ENCODE measurements at places on chromosomes 1 and 21.

- no peak for DNase-seq
Measured at GRCh38 chr1:204294357-204294756, 65.4 kb downstream of the PLEKHA6 start.

GRCh38 chr1:111202366-111202706 lies 1.9 kb upstream of the DENND2D start:
- DNase-seq = no peak

DNA sequence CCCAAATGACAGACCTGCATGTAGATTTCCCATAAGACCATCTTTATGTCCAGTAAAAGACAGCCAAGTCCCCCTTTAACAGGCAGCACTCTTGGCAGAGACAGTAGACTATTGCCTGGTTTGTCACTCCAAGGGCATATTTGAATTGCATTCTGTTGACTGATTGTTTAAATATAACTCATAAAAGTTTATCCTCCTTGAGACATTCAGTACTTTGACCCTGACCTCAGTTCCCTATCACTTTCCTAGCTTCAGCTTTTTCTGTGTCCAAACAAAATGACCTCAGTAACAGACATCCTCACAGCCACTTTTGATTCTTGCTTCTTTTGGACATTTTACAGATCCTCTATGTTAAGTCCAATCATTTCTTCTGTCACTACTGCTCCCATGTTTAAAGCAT lies 51.1 kb downstream of the RBM11 start:
- no peak for DNase-seq

GRCh38 chr1:179955731-179956130 lies 1.1 kb downstream of the CEP350 start:
- no peak for DNase-seq

DNA sequence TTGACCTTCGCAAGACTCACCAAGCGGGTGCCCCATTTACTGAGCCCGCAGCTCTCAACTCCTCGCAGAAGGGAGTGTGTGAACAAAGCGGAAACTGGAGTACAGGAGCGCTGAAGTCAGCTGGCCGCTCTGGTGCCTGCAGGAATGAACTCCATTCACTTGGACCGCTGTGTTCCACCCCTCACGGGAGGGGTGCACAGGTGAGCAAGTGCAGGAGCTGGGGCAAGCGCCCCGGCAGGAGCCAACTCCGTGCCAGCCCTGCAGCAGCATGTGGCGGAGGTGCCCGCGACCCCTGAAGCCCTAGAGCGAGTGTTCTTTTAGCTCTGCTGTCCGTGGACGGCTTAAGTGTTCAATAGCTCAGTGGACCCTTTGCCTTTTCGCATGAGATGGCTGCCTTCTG lies 471.6 kb upstream of the ADGRL4 start:
- DNase-seq = no peak

GRCh38 chr1:245142171-245142798 lies 12.5 kb upstream of the KIF26B start:
- DNase-seq = no peak

GRCh38 chr1:98143403-98143802 lies 222.6 kb upstream of the DPYD start:
- DNase-seq = no peak

- no peak for DNase-seq
Measured at GRCh38 chr1:70930062-70930461, 117.6 kb downstream of the PTGER3 start.

DNA sequence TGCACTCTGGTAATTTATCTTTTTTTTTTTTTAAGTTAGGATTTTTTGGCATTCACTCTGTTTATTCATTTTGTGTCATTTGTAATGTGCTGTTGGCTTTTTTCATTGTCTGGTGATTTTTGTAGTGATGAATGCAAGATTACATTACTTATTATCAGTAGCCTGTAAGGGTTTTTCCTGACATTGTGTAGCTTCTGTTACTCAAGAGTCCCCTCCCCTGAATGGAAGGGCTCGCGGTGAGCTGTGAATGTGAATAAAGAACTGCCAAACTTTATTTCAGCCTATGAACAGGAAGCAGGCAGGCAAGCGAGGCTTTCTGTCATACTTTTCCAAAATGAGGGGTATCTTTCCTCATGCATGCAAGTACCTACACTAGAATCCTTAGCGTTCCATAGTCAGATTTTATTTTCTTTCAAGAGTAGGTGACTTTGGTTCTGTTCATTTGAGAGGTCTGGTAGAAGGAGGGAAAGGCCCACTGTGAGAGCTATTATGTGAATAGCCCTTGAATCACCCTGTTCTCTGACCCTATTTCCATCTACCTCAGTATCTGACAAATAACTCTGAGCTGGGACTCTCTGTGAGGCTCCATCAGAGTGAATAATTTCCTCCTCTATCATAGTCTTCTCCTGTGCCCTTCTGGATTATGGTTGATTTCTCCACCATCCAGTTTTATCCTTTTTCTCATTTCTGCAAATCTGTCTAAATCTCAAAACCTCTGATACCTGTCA lies 114.0 kb downstream of the CD247 start:
- DNase-seq = no peak

GRCh38 chr1:15355968-15356625 lies 53.6 kb upstream of the EFHD2 start:
- no peak for DNase-seq

DNA sequence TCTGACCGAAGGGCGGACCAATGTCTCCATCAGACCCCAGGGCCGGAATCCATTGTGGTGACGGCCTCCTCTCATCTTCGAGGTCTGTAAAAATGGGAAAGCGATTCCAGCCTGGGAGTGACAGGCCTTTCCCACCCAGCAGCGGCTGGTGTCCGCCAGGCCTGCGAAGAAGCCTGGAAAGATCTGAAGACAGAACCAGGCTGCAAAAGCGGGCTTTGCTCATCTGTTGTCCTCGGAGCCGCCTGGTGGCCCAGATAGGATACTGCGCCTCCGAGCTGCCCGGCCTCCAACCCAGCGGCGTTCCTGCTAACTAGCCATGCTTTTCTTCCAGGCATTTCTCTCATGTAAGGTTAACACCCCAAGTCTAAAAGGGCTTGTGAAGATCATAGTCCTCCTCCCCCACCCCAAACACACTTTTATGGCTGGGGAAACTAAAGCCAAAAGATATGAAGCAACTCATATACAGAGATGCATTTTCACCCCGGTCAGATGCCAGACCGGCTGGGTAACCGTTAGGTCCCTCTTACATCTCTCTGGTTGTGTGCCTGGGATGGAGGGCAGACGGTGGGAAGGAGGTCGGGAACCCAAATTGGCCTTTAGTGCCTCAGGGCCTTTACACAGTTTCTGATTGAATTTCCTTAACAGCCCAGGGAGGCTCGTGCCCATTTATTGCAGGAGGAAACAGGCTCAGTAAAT lies 1.9 kb upstream of the DHRS3 start:
- DNase-seq = peak; percentile 73

DNA sequence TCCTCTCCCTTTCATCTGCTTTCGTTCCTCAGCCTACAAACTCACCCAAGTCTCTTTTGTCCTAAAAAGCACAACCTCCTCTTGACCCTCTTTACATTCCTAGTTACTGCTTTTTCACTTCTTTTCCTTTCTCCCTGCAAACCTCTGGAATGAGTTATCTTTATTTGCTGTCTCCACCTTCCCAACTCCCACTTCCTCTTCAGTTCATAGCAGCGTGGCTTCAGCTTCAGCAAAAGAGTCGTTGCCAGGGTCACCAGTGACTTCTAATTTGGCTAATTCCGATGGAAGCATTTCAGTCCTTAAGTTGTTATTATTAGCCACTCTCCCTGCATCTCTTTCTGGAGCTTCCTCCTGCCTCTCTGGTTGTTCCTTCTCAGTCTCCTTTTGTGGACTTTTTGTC lies 6.2 kb upstream of the TMEM54 start:
- no peak for DNase-seq

DNA sequence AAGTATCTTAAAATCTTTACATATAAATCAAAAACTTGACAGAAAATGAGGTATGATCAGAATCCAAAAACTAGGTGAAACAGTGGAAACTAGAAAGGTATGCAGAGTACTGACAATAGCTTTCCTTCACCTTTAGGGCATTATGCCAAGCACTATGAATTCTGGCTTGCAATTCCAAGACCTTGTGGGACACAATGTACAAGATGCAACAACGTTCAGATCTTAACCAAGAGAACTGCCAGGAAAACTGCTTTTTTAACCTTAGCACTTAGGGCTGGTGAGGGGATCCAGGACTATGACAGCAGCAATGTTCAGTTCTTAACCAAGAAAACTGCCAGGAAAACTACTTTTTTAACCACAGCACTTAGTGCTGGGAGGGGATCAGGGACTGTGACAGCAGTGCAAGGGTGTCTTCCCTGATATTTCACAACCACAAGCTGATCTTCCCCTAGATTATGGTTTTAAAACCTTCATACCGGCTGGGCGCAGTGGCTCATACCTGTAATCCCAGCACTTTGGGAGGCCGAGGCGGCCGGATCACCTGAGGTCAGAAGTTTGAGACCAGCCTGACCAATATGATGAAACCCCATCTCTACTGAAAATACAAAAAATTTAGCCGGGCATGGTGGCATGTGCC lies 22.3 kb downstream of the FOXJ3 start:
- no peak for DNase-seq

DNA sequence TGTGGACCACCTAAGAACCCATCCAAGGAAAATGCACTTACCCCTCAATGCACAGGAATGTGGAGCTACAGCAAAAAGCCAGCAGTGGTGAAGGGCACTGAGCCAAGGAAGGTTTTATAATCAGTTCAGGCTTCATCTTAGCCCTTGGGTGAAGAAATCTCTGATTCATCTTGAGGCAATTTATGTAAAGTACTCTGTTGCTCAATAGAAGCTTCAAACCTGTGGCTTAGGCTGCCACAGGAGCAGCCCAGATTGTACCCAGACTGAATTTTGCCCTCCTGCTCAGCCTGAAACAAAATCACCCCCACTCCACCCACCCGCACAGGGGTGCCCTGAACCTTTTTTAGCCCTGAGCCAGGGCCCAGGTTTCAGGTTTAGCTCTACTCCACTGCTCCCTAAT lies at the start of gene S100A12:
Gene S100A12 (minus strand): TSS at position 111 of the 400 bp plus-strand sequence. CDS start 1,029 bp downstream, outside the sequence.
- DNase-seq = no peak

DNA sequence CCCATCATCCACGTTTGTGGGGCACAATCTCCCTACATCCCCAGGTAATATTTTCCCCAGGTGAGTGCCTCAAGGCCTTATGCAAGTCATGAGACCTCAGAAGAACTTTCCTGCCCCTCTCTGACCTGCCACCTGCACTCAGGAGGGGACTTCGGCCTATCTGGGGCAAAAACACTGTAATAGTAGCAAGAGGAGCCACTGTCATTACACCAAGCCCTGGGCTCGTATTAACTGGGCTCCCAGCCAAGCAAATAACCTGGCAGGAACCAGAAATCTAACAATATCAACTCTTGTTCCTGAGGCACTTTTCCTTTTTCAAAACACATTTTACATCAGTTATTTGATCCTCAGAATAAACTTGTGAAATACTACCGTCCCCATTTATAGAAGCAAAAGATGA lies 30.9 kb downstream of the LAMB3 start:
- DNase-seq = no peak

- DNase-seq = no peak
Measured at GRCh38 chr1:28813931-28814465, 2.0 kb downstream of the OPRD1 start.

GRCh38 chr1:210259561-210259960 lies 27.0 kb downstream of the SERTAD4 start:
- no peak for DNase-seq

- no peak for DNase-seq
Measured at GRCh38 chr1:60425528-60425927, 352.0 kb upstream of the C1orf87 start.
